ENCODE measurements at places on chromosomes 11 and 22.

DNA sequence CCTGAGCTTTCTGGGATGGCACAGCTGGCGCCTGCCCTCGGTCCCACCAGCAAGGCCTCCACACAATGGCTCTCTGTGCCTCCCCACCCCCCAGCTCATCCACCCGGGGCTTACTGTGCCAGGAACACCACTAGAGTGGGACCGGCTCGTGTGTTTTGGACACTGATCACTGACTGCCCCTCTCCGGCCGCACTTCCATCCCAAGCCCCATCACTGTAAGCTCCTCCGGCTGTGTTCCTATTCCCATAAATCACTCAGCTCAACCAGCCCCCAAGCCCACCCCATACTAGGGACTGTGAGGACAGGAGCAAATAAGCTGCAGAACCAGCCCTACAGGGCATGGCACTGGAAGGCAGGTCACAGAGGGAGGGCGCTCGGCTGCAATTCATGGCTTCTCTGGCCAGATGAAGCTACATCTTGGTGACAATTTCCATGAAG lies 7.3 kb downstream of the APBB1 start:
- DNase-seq = no peak

- no peak for DNase-seq
These were observed 104.6 kb downstream of the SIK3 start for GRCh38 chr11:116993599-116993998.

- no peak for DNase-seq
These were observed 40.6 kb downstream of the CADM1 start for GRCh38 chr11:115463606-115464005.

DNA sequence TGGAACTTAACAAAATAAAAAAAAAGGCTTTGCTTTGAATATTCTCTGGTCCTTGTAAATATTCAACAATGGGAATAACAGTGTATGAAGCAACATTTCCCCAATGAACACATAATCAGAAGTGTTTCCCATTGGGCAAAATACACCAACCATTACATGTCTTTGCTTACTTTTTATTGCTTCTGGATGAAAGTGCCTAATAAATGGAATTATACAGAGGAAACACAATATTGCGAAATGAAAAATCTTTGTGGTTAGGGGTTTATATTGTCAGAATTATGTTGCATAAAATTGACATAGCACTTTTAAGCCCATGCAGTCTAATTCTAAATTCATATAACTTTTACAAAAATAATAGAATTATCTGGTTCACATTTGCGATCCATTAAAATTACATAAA lies 386.4 kb downstream of the DCDC1 start:
- no peak for DNase-seq

GRCh38 chr22:34160141-34160783 lies 240.0 kb upstream of the LARGE1 start:
- no peak for DNase-seq

DNA sequence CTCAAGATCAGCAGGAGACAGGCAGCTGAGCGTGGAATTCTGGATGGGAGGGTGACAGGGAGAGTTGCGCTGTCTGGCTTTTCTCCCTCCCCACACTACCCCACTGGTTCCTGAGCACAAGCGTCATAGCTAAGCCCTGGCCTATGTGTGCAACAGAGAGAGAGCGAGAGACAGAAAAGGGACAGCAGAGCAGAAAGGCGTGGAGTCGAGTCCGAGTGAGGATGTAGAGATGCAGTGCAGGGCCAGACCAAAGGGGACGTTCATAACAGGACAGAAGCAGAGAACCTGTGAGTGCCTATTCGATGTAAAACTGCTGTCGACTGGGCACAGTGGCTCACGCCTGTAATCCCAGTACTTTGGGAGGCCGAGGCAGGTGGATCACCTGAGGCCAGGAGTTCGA lies 94.0 kb upstream of the TMEM45B start:
- DNase-seq = no peak

DNA sequence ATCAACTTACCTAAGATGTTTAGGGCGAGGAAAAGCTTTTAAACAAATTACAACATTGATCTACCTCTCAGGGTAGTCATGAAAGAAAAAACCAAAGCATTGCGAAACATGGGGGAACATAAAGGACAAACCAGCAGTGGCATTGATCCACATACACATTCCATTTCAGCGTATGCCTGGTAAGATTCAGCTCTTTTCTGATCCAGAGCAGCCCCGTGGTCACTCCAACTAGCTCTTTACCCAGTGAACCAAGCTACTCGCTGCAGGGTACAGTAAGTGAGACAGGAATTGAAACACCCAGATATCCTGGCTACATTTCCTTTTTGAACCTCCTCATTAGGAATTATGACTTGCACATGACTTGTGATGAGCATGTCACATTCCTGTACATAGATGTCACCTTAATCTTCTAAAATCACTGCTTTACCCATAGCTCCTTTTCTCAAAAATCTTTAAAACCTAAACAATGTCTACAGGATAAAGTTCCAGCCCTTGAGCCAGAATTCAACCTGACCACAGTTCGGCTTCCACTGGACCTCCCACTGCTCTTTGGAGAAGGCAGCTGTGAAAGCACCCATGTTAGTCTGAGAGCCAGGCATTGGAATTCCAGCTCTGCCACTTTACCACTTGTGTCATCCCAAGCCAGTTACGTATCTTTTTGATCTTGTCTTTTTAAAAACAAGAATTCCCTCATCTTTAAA lies 42.9 kb upstream of the AKIP1 start:
- no peak for DNase-seq

- DNase-seq = no peak
These were observed 219.4 kb upstream of the RAG2 start for GRCh38 chr11:36817336-36817965.

- no peak for DNase-seq
These were observed 34.9 kb downstream of the CD44 start for GRCh38 chr11:35173616-35174566.

Measured in NCI-H2081 treated with DMSO at 0.1 percent for 48 hours (cell line).